Sigmoid colon (tissue), 7 donors: ENCODE measurements at places on chromosomes 13 and 19. TPM values are rescaled to one million over a fixed set of nuclear protein-coding genes. Genes with fewer than 3 reads are reported as not detected.
A peak's percentile ranks its signal among the peaks of the same experiment; 100 is the strongest.

GRCh38 chr13:44884076-44884729, 105.1 kb downstream of the NUFIP1 start:
- DNase-seq: no peak

- DNase-seq: no peak
Observed at GRCh38 chr13:58452123-58452623, 820.6 kb downstream of the PCDH17 start.

The POSTN gene
- 18.3 TPM for polyA plus RNA-seq

DNA sequence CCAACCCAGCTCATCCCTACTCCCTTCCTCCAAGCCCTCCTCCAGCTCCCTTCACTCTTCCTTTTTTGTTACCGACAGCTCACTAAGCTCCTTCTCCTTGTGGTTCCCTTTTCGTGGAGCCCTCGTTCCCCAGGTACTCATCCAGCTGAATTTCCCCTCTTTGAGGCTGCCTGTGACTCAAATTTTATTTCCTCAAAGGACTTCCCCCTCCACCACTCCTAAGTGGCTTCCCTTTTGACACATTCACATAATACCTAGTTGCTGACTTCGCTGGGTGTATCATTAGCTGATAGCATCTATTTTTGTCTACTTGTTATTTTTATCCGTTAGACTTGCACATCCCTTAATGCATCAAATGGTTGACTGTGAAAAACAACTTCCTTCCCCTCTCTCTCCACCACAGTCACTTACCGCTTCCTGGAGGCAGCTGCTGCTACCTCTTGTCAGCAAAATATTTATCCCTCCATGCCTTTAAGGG, 14.5 kb downstream of the FFAR2 start:
- no peak for DNase-seq

DNA sequence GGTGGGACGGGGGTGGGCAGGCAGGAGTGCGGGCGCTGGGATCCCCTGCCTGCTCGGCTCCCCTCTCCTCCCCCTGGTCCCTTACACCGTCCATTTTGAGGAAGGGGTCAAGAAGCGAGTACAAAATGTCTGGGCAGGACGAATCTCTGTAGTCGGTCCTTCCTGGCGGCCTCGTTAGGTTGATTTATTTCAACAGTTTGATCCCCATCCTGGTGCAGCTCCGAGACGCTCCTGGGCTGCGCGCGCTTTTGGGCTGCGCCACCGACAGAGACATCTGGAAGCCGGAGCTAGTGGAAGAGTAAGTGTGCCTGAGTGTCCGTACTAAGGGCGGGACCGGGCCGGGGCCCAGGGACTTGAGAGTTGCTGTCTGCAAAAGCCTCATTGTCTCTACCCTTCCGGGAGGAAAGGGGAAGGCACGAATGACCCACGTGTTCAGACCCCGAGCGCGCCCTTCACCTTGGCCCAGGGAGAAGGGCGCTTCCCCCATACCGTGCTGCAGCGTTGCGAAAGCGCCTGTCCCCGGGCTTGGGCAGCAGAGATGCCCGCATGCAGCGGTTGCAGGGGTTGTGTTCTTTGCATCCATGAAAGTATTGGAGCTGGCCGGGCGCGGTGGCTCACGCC, 1.8 kb downstream of the ZNF114 start:
- no peak for DNase-seq

DNA sequence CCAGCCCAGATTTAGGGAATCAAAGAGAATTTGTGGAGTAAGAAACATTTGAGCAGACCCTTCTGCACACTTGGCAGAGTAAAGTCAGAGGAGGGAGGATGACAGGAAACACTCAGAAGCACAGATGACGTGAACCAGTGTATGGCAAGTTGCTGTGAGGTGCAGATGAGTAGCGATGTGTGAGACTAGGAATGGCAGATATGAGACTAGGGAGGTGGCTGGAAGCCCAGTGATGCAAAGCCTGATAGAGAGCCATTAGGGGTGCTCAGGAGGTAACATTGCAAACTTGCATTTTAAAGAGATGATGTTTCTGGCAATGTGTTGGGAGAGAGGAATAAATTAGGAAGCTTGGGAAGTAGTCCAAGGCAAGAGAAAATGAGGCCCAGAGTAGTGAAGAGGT, 44.0 kb downstream of the PCDH17 start:
- no peak for DNase-seq

- DNase-seq: no peak
Observed at GRCh38 chr19:28045621-28046020, 1167.3 kb downstream of the UQCRFS1 start.

GRCh38 chr19:5292822-5293611, 47.6 kb downstream of the PTPRS start:
- DNase-seq: peak; percentile 86

DNA sequence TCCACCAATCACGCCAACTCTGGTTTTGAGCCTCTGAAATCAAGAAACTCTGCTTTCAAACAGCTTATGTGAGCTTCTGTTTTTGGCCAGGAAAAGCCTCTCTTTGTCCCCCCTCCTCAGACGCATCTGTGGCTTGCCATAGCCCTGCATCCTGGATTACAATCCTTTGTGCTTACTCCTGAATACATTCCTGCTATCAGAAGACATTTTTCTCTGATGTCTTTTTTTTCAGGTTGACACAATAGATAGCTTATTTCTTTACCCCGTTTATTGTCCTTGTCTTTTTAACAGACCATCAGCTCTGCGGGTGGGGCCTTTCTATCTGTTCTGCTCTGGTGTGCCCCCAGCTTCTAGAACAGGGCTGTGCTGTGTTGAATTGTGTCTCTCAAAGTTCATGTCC, 11.0 kb downstream of the PNMA8B start:
- no peak for DNase-seq

DNA sequence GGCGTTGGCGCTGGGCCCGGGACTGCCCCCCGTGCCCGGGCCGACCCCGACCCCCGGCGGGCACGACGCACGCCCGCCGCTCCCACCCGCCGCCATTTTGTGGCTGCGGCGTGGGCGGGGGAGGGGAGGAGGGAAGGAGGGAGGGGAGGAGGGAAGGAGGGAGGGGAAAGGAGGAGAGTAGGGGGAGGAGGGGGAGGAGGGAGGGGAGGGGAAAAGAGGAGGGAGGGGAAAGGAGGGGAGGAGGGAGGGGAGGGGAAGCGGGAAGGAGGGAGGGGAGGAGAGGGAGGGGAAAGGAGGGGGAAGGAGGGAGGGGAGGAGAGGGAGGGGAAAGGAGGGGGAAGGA, at the start of gene BTBD2:
Gene BTBD2, minus strand, starts transcription at position 107 of the 343 bp plus-strand sequence. Its CDS starts 11 bp downstream, at position 96.
- DNase-seq: peak; percentile 87

The CRX gene
- polyA plus RNA-seq: 0.60 TPM

The PGLYRP2 gene
- 0.60 TPM for polyA plus RNA-seq

DNA sequence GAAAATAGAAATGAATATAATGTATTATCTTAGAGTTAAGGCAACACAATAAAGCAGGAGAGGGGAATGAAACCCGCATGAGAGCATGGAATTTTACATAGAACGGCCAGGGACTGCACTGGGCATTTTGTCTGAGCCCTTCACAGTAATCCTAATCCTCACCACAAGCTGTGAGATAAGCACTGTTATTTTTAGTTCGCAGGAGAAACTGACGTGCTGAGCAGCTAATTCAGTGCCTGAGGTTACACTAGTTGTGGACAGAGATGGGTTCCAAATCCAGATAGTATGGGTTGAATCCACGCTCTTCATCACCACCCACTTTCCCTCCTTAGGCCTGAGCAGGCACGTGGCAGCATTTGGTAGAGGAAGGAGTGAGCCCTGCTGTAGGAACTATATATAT, 24.8 kb upstream of the ZNF527 start:
- DNase-seq: no peak

DNA sequence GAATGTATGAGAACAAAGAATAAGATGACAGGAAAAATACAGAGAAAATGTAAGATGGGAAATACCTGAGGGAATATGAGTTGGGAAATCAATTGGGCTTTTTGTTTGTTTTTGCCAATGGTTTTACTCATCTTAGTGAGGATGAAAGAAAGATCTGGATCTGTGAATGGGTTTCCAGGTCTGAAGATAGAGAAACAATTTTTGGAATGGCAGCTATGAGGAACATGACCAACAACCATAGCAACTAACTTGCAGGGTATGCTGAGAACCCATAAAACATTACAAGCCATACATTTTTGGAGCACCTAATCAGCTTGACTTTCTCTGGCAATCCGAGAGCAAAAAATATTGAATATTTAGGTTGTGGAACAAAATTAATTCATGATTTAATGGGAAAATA, 290.0 kb downstream of the KCTD12 start:
- DNase-seq: no peak

The SLC25A41 gene
- polyA plus RNA-seq: 1.2 TPM

The SLC17A7 gene
- polyA plus RNA-seq: 0.41 TPM

The MIR17HG gene
- not detected for polyA plus RNA-seq

The MCEMP1 gene
- 1.8 TPM for polyA plus RNA-seq

DNA sequence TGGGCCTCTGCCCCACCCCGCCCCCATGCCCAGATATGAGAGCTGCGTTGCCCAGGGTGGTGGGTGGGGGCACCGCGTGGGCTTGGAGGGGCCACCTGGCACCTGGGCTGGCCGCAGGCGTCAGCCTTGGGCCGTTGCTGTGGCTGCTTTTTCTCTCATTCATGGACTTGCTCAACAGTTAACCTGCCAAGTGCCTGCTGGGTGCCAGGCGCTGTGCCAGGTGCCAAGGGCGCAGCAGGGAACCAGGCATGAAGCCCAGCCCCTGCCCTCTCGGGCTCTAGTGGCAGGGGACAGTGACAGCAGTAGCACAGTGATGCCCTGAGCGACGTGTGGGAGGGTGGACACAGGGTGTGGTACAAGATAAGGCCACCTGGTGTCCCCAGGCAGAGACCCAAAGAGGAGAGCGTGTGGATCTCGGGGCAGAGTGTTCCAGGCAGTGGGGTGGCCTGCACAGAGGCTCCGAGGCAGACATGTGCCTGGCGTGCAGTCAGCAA, 28.1 kb downstream of the DHX34 start:
- peak; percentile 80 for DNase-seq

GRCh38 chr19:12872941-12873890, 8.0 kb downstream of the DNASE2 start:
- no peak for DNase-seq

The TMEM86B gene
- polyA plus RNA-seq: 7.9 TPM

The FCER2 gene
- 14.7 TPM for polyA plus RNA-seq
